ENCODE measurements at places on chromosomes 2 and 18.

- DNase-seq, result no peak
Observed at GRCh38 chr2:29025711-29026110, 44.6 kb downstream of the TOGARAM2 start.

- no peak for DNase-seq
Observed at GRCh38 chr2:41854227-41854626, 193.6 kb upstream of the PKDCC start.

DNA sequence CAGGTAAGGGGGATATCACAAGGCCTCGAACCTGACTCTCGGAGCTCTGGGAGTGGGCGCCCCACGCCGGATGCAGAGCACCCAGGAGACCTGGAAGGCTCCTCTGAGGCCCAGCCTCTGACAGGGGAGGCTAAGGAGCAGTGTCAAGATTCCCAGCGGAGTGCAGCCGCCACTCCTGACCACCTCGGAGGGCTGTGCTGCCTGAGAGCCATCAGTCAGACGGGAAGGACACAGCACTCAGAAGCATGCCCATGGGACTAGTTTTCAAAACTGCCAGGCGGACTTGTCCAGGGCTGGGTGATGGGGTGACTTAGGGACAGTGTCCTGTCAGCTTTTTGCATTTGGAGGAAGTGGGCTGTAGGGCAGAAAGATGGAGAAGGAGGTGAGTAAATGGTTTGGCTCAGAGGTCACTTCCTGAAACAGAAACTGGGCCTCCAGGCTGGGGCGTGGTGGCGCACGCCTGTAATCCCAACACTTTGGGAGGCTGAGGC, 34.6 kb upstream of the B3GNT7 start:
- DNase-seq, result no peak

GRCh38 chr18:34787931-34788532, 77.9 kb downstream of the DTNA start:
- peak; percentile 45 for DNase-seq

- DNase-seq, result no peak
Observed at GRCh38 chr2:235849489-235849888, 318.7 kb downstream of the GBX2 start.

All from COLO829 (cell line).